Type B pancreatic cell (in vitro differentiated cells): ENCODE measurements at places on chromosomes 4 and X.

DNA sequence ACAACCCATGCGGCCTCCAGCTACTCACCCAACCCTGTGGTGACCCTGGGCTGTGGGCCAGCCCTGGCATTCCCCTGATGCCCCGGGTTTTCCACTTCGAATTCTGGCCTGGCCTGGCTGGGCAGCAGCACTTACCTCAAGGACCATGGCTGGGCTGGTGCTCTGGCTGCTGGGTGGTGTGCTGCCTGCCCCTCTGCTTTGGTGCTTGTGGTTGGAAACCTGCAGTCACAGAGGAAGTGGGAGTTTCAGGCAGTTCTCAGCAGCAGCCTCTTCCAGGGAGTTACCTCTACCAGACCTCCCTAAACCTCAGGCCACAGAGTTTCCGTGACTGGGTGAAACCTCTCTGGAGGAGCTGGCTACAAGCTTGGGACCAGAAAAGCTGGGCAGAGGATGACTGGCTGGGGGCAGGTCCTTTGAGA is at the start of gene CXCR3:
Gene CXCR3 (minus strand): TSS at position 209 of the 419 bp plus-strand sequence. CDS start 62 bp downstream, at position 147.
- no peak for DNase-seq

GRCh38 chr4:104138116-104138515 is 356.6 kb downstream of the CXXC4 start:
- no peak for DNase-seq

- DNase-seq = no peak
These were observed 43.3 kb downstream of the FGFBP1 start for GRCh38 chr4:15894921-15895916.

- DNase-seq = no peak
These were observed 11.3 kb upstream of the RBMXL3 start for GRCh38 chrX:115177932-115178331.

GRCh38 chr4:824461-825062 is 1.4 kb downstream of the CPLX1 start:
- no peak for DNase-seq

DNA sequence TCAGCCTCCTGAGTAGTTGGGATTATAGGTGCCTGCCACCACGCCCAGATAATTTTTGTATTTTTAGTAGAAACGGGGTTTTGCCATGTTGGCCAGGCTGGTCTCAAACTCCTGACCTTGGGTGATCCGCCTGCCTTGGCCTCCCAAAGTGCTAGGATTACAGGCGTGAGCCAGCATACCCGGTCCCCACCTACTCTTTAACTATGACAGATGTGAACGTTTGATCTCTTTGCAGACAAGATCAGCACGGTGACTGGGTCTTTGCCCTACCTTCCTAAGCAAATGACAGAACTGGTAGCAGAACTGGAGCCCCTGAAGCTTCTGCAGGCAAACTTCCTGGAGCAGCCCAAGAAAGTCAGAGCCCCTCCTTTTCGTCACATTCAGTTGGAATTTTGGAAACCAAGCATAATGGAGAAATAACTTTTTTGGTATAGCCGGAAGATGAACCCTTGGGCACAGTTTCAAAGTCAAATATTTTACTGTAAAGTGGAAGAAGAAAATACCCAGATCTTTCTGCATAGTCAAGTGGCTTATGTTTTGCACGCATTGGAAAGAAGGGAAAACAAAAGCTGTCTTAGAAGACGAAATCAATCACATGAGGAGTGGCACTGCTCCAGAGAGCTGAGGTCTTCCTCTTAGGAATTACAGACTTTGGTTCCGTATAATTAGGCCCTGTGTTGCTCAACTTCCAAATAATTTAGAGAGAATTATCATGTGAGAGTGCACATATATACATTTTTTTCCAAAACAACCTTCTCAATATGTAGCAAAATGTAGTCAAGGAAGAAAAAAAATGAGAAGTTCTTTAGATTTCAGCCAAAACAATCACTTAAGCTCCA is 90.6 kb downstream of the SORBS2 start:
- DNase-seq = no peak

DNA sequence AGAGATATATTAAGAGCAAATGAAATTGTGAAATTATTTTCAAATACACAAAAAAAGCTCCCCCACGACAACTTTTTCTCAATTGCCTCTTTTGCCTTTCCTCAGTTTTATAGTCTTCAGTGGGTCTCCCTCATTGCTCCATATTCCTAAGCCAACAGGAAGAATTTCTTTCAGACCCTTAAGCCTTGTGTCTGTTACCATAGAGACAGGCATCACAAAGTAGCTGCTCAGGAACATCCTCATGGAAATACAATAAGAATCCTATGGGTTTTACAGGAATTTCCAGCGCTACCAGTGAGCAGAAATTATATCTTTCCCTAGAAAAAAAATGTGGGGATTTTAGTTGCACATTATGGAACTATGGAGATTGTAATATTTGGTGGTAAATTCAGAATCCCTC is 121.9 kb upstream of the DMD start:
- no peak for DNase-seq
